ENCODE measurements at places on chromosomes 4 and X.

GRCh38 chr4:112510291-112511092 lies 5.5 kb downstream of the NEUROG2 start:
- no peak for DNase-seq

DNA sequence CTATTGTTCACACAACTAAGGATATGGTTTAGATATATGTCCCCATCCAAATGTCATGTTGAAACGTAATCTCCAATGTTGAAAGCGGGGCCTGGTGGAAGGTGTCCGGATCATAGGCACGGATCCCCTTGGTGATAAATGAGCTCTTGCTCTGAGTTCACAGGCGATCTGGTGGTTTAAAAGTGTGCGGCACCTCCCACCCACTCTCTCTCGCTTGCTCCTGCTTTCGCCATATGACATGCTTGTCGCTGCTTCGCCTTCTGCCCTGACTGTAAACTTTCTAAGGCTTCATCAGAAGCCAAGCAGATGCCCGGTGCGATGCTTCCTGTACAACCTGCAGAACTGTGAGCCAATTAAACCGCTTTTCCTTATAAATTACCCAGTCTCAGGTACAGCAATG lies 128.5 kb downstream of the NFKB1 start:
- peak; percentile 52 for DNase-seq

- no peak for DNase-seq
Observed at GRCh38 chr4:142452161-142452855, 393.8 kb downstream of the INPP4B start.

DNA sequence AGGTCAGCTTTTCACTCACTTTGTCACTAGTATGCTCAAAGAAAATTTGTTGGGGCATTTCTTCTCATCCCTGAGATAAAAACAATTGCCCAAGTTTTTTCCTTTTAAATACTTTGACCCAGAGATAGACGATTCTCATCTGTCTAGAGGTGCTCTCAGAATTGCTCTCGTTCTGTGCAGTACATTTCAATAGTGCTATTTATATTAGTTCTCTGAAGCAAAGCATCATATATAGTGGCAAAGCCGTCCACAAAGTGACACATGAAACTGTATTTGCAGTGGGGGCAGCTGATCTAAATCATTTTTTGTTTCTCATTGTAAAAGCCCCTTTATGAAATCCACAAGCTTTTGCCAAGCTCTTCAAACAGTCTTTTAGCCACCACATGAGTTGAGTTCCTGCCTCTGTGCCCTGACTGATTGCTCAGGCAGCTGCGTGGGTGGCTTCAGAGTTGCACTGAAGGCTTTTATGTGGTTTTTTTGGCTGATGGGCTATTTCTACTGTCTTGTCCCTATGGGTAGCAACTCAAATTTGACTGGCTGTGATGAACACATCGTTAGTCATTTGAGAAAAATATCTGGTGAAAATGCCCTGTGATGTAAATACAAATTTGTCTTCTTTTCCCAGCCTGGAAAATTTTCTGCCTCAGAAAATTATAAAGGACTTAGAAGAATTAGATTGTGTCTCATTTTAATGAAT lies 119.1 kb upstream of the OTUD4 start:
- peak; percentile 82 for DNase-seq

- no peak for DNase-seq
Observed at GRCh38 chr4:126065016-126065415, 750.3 kb downstream of the FAT4 start.

- no peak for DNase-seq
Observed at GRCh38 chr4:152401424-152401823, 134.5 kb downstream of the FBXW7 start.

DNA sequence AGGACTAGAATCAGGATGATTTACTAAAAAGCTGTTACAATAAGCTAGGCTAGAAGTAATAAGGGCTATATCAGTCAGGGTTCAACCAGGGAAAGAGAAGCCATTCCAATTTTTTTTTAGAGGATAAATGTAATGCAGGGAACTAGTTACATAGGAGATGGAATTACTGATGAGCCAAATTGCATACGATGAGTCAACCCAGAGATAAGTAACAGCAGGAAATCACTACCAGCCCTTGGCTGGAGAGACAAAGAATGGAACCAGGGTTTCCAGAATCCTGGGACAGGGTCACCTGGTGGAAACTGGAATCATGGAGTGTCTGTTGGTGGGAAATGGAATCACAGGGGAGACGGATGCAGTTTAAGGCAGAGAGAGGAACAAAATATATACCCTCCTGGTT lies 13.1 kb upstream of the MAGEA4 start:
- no peak for DNase-seq
